ENCODE measurements at places on chromosomes 4 and X. TPM values are rescaled to one million over a fixed set of nuclear protein-coding genes. Genes with fewer than 3 reads are reported as not detected.

DNA sequence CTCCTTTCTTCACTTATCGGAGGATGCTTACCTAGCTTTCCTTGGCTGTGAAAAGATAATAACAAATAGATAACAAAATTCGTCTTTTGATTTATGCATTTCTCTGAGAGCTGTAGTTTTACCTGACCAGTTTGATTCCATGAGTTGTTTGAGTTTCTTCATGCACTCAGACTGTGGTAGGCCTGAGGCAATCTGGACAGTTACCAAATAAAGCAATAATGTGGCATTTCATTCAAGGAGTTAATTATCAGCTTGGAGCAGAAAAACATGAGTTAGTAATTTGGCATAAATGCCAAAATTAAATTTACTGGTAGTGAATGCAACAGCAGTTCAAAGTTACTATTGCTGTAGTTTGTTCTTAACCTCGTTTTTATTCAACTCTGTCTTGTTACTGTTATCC, 53.5 kb downstream of the FABP2 start:
- no peaks in the 10 kb centered on the region for H3K27me3 ChIP-seq
- DNase-seq, result no peak
- no peak overlapping the region for H3K4me3 ChIP-seq
- H3K36me3 ChIP-seq, result no peaks in the 10 kb centered on the region
- no peaks in the 10 kb centered on the region for H3K4me1 ChIP-seq

GRCh38 chr4:38024206-38024509, 64.0 kb downstream of the PTTG2 start:
- peaks cover 19% of the 10 kb centered on the region for H3K36me3 ChIP-seq
- DNase-seq, result no peak
- H3K4me3 ChIP-seq, result peak overlapping the region; percentile 18
- H3K27ac ChIP-seq, result peak overlapping the region; percentile 88

GRCh38 chr4:26094911-26095310, 180.9 kb downstream of the SMIM20 start:
- H3K27ac ChIP-seq, result no peak overlapping the region
- H3K36me3 ChIP-seq, result no peaks in the 10 kb centered on the region
- no peaks in the 10 kb centered on the region for H3K4me1 ChIP-seq
- no peak overlapping the region for H3K4me3 ChIP-seq

- no peak for DNase-seq
- no peaks in the 10 kb centered on the region for H3K36me3 ChIP-seq
- no peak overlapping the region for H3K27ac ChIP-seq
- no peaks in the 10 kb centered on the region for H3K27me3 ChIP-seq
- no peak overlapping the region for H3K4me3 ChIP-seq
Observed at GRCh38 chr4:101304916-101305315, 42.4 kb downstream of the PPP3CA start.

DNA sequence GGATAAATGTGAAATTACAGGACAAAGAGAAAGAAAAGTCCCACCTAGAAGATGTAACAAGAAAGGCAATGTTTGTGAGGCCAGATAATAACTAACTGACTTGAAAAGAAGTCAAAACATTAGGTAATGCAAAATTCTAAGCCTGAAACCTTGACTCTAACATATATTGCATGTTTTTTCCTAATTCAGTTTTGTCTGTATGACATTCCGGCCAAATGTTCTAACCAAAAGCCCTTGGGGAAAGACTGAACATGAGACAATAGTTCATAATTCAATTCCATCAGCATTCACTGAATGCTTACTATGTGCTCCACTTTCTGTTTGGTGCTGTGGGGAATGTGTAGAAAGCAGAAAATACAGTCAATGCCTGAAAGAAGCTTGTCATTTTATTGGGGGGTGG, 84.8 kb upstream of the PLAC1 start:
- no peaks in the 10 kb centered on the region for H3K27me3 ChIP-seq
- DNase-seq, result no peak
- no peaks in the 10 kb centered on the region for H3K4me1 ChIP-seq
- H3K27ac ChIP-seq, result no peak overlapping the region
- H3K4me3 ChIP-seq, result no peak overlapping the region

DNA sequence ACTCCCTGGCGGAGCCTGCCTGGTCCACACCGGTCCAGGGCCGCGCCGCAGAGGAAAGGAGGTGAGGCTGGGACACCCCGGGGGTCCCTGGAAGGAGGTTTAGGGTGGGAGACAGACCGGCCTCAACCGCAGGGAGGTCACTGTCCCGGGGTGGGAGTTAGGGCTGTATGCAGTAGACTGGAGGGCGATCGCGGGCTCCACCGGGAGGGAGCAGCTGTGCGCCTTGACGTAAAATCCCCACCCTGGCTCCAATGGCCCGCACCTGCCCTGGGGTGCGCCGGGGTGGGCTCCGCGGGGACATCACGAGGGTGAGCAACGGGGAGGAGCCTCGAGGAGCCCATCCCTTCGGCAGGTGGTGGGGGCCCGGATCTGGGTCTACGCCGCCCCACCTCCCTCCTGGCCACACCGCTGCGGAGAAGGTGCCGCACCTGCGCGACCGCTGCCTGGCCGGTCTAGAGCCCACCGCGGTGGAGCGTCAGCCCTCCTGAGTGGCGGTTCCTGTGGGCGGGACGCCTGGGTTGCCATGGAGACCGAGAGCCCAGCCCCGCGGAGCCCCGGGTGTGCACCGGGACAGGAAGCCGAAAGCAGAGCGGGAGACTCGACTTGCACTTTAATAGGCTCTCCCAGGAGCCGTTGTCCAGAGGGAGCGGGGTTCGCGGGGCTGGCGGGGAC, 105.1 kb downstream of the ADRA2C start:
- H3K27me3 ChIP-seq, result peaks cover 67% of the 10 kb centered on the region
- H3K4me1 ChIP-seq, result peaks cover 5% of the 10 kb centered on the region
- no peak overlapping the region for H3K27ac ChIP-seq
- peak; percentile 56 for DNase-seq
- H3K4me3 ChIP-seq, result no peak overlapping the region

DNA sequence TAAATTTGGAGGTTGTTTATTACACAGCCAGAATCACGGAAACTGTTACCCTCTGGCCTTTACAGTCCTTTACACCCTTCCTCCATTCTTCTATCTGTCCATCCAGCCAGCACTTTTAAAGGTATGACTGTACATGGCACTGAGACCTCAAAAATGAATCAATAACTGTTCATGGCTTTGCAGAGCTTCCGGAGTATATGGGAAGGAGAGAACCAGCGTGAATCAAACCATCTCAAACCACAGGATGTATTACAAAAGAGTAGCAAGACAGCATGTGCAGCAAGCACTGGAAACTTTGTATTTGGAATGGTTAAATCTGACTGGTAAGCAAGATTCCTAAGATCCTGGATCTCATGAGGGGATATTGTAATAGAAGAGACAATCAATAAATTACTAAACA, 228.5 kb upstream of the CASK start:
- no peaks in the 10 kb centered on the region for H3K27me3 ChIP-seq
- DNase-seq, result no peak
- no peak overlapping the region for H3K27ac ChIP-seq
- H3K4me1 ChIP-seq, result no peaks in the 10 kb centered on the region
- no peaks in the 10 kb centered on the region for H3K36me3 ChIP-seq

- H3K27ac ChIP-seq, result no peak overlapping the region
- no peaks in the 10 kb centered on the region for H3K4me1 ChIP-seq
- no peaks in the 10 kb centered on the region for H3K36me3 ChIP-seq
- H3K4me3 ChIP-seq, result no peak overlapping the region
Observed at GRCh38 chr4:25651682-25652081, 4.0 kb upstream of the SLC34A2 start.

- H3K4me3 ChIP-seq, result no peak overlapping the region
- DNase-seq, result no peak
- H3K4me1 ChIP-seq, result no peaks in the 10 kb centered on the region
- no peak overlapping the region for H3K27ac ChIP-seq
- H3K36me3 ChIP-seq, result no peaks in the 10 kb centered on the region
Observed at GRCh38 chr4:44806071-44806470, 79.7 kb upstream of the GNPDA2 start.

DNA sequence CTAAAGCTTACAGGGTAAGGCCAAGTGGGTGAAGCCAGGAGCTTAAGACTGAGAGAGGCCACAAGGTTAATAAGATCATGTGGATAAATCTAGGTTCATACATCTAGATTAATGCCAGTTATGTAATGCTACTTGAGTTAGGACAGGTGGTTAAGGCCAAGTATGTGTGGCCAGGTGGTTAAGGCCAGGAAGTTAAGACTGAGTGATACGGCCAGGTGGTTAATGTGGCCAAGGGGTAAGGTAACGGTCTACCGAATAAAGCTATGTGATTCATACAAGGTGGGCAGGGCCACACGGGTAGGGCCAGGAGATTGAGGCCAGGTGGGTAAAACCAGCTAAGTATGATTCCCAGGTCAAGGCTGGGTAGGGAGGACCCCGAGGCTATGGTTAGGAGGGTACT, 223.0 kb downstream of the TACR3 start:
- H3K4me3 ChIP-seq, result no peak overlapping the region
- no peaks in the 10 kb centered on the region for H3K36me3 ChIP-seq
- H3K4me1 ChIP-seq, result no peaks in the 10 kb centered on the region
- H3K27ac ChIP-seq, result no peak overlapping the region
- no peaks in the 10 kb centered on the region for H3K27me3 ChIP-seq

GRCh38 chr4:110508827-110509710, 33.1 kb downstream of the ENPEP start:
- no peak overlapping the region for H3K27ac ChIP-seq
- DNase-seq, result no peak
- no peaks in the 10 kb centered on the region for H3K36me3 ChIP-seq
- H3K27me3 ChIP-seq, result no peaks in the 10 kb centered on the region

- no peaks in the 10 kb centered on the region for H3K27me3 ChIP-seq
- peak overlapping the region; percentile 61 for H3K4me3 ChIP-seq
- H3K4me1 ChIP-seq, result peaks cover 16% of the 10 kb centered on the region
- no peak for DNase-seq
- H3K36me3 ChIP-seq, result no peaks in the 10 kb centered on the region
Observed at GRCh38 chrX:71533851-71534561, 1.1 kb downstream of the OGT start.

DNA sequence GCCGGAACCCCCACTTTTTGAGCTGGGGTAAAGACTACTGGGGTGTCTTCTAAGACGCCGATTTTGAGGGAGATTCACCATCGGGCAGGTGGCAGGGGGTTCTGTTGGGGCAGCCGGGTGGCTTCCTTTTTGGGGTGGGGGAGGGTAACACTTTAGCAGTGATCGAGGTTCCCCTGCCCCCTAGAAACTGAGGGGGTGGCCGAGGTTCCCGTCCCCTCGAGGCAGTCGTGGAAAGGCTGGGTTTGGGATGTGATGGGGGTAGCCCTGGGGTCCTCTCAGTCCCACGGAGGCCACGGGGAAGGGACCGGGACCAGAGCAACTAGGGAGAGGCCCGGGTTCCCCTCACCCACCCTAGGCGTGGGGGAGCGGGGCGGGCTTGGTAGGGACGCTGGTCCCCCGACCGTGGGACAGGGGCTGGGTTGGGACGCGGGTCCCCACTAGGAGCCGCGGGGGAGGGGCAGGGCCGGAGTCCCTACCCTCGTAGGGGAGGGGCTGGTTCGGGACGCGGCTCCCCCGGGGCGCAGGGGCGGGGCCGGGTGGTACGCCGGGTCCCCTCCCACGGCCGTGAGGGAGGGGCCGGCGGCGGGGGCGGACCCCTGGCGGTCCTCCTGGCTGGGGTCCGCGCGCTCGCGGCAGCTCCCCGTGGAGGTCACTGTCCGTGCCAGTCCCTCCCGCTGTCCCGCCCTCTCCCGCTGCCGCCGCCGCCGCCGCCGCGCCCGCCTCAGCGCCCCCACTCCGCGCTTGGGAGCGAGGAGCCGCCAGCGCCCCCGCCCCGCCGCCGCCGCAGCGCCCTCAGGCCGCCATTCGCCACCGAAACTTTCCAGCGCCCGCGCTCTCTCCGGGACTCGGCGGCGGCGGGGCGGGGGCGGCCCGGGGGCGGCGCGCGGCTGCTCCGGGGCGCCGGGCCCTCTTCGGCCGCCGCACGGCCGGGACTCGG, at the start of gene TBL1X:
Gene TBL1X, plus strand, starts transcription at position 624 of the 937 bp plus-strand sequence. CDS start 188,529 bp downstream, outside the sequence.
- no peaks in the 10 kb centered on the region for H3K27me3 ChIP-seq
- peak; percentile 74 for DNase-seq
- H3K4me1 ChIP-seq, result peaks cover 41% of the 10 kb centered on the region
- H3K27ac ChIP-seq, result peak within 1 kb of the TSS; percentile 87
- peak within 1 kb of the TSS; percentile 70 for H3K4me3 ChIP-seq

DNA sequence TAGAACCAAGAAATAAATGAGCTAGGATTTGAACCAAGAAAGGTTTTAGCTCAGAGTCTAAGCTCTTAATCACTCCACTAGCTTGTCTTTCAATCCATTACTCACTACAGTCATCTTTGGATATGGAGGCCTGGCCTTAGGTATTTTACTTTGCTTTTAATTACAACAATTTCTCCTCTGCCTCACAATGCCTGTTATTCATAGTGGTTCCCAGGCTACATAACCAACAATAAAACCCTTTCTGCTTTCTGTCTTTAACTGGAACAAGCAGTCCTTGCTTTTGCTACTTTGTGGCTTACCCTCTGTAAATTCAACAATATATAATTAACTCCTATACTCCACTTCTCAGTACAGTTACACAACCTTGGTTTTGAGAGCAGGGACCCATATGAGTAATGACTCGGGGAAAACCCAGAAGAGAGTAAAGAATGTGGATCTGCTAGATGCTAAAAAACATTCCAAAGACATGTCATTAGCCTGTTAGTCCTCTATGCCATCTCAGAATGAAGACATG, 94.7 kb upstream of the NAP1L5 start:
- peaks cover 20% of the 10 kb centered on the region for H3K4me1 ChIP-seq
- H3K27me3 ChIP-seq, result no peaks in the 10 kb centered on the region
- DNase-seq, result no peak
- peaks cover 28% of the 10 kb centered on the region for H3K36me3 ChIP-seq

- H3K36me3 ChIP-seq, result no peaks in the 10 kb centered on the region
- no peaks in the 10 kb centered on the region for H3K4me1 ChIP-seq
- no peak for DNase-seq
- no peak overlapping the region for H3K27ac ChIP-seq
- no peak overlapping the region for H3K4me3 ChIP-seq
Observed at GRCh38 chr4:127224556-127224955, 408.2 kb upstream of the INTU start.

DNA sequence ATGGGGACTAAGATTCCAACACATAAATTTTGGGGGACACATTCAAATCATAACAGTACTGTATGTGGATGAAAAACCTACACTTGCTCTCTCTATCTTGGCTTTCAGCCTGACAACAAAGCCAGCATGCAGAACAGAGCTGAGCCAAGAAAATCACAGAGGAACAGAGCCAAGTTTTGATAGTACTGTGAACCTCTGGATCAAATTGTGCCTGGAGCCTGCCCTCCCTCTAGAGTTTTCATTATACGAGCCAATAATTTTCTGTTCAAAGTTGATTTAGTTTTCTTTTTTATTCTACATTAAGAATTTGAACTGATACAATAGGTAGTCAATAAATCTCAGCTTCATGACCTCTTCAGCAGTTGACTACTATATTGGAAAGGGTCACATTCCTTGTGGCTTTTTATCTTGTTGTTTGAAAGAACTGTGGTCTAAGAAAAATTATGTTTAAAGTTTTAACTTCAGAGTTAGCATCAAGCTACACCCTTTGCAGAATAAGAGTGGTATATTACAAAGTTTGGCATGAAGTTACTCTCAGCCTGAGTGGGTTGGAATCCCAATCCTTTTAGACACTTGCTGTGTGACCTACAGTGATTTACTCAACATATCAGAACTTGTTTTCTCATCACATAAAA, 31.1 kb downstream of the GRID2 start:
- no peak for DNase-seq
- H3K4me1 ChIP-seq, result no peaks in the 10 kb centered on the region
- no peak overlapping the region for H3K27ac ChIP-seq
- H3K27me3 ChIP-seq, result no peaks in the 10 kb centered on the region
- H3K4me3 ChIP-seq, result no peak overlapping the region

Gene MAOA
- 165 TPM for total RNA-seq

Gene EDA2R
- total RNA-seq, result 1.2 TPM

Gene CLCN5
- 3.0 TPM for total RNA-seq

Gene CXCL10
- not detected for total RNA-seq

Gene DDIT4L
- 1.5 TPM for total RNA-seq

Gene GPM6B
- total RNA-seq, result 24.0 TPM

Gene DMRTC1
- 0.55 TPM for total RNA-seq

Gene CT45A10
- not detected for total RNA-seq

Gene PNMA6F
- not detected for total RNA-seq

Gene STAP1
- total RNA-seq, result not detected

All from sigmoid colon (tissue), 7 donors.